Midbrain (tissue), 1 donor: ENCODE measurements at places on chromosomes 16 and 17.

DNA sequence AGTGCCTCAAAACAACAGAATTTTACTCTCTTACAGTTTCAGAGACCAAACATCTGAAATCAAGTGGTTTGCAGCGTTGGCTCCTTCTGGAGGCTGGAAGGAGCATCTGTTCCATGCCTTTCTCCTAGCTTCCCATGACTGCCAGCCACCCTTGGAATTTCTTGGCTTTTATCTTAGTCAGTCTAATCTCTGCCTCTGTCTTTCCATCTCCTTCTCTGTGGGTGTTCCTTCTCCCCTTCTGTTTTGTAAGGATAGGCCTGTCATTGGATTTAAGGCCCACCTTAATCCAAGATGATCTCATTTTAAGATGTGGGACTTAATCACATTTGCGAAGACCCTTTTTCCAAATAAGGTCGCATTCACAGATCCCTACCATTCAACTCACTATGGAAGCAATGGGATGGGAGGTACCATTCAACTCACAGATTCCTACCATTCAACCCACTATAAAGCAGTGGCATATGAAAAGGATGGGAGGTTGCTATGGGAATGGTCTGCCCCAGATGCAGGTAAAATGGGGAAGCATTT is 321.8 kb downstream of the WWOX start:
- no peak for DNase-seq

GRCh38 chr17:26773189-26774188 is 520.4 kb upstream of the WSB1 start:
- DNase-seq, result no peak

GRCh38 chr16:29302976-29303375 is 103.5 kb downstream of the NPIPB11 start:
- no peak for DNase-seq

GRCh38 chr16:79691007-79691406 is 90.5 kb upstream of the MAF start:
- no peak for DNase-seq

DNA sequence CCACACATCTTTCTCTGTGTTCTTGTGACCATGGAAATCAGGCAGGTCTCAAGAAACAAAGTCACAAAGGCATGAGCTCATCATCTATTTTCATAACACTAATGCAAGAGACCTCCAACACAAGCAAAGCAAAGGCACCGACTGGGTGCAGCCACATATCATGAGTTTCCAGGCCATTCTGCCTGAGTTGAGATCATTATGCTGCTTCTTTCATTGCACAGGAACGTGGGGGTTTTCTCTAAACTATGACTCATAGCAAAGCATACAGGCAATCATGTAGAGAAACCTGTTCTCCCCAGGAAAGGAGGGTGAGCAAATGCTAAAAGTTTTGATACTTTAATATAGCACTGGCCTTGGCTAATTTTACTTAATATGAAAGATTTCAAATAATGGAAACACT is 60.7 kb downstream of the GRIN2A start:
- DNase-seq, result no peak

DNA sequence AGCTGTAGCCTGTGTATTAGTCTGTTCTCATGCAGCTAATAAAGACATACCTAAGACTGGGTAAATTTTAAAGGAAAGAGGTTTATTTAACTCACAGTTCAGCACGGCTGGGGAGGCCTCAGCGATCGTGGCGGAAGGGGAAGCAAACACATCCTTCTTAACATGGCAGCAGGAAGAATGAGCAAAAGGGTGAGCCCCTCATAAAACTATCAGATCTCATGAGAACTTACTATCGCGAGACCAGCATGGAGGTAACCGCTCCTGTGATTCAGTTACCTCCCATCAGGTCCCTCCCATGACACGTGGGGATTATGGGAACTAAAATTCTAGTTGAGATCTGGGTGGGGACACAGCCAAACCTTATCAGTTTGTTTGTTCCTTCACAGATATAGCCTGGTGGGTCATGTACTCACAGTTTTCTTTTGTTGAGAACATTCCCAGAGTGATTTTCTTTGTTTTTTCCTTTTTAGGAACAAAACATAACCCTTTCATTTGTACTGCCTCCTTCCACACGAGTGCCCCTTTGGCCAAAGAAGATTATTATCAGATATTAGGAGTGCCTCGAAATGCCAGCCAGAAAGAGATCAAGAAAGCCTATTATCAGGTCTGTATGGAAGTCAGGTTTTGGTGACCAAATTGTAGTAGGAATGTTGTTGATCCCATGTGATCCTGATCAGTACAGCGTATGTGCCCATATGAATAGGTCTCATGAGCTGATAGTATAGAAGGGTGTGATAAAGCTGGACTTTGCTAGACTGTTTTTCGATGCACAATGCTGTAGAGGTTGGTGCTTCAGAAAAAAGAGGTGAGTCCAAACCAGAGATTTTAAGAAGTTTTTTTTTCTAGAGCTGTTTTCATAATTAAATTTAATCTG is 8.5 kb downstream of the DNAJA3 start:
- DNase-seq, result no peak

- DNase-seq, result no peak
Measured at GRCh38 chr16:27452569-27453493, 50.9 kb downstream of the IL21R start.

DNA sequence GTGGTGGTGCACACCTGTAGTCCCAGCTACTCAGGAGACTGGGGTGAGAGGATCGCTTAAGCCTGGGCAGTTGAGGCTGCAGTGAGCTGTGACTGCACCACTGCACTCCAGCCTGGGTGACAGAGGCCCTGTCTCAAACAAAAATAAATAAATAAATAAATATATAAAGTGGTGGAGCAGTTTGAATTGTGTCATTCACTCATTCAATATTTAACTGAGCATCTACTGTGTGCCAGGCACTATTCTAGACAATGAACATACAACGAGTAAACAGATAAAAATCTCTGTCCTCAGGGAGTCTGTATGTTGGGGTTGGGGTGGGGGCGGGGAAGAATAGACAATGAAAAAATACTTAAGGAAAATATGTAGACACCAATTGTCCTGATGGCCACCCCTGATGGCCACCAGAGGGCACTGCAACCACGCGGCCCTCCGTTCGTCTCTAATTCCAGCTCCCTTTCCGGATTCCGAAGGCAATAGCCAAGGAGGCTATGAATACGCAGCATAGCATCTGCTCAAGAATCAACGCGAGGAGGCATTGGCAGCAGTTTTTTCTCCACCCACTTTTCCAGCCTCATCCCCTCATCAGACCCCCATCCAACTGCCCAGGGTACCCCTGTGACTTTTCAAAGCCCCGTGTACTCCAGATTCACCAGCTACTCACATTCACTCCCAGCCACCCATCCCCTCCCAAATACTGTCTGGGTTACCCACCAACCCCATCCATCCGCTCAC is 21.4 kb downstream of the QPRT start:
- DNase-seq, result peak; percentile 36

DNA sequence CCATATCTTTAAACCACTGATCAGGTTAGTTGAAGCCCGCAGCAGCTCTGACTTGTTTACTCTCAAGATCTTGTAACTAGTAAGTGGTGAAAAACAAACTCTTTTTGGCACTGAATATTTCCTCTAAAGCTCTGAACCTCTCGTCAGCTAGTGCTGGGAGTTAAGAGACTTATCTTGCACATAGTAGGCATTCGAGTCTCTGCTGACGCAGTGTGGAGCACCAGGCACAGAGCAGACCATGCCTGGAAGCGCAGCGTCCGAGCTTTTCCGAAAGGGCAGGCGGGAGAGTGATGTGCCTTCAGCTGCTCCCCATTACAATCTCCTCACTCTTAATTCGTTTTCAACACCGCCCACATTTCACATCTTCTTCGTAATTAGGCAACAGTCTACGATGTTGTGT is 63.0 kb downstream of the SMG6 start:
- no peak for DNase-seq

- peak; percentile 86 for DNase-seq
Measured at GRCh38 chr16:75648265-75649076, 898 bp downstream of the TERF2IP start.

- DNase-seq, result no peak
Measured at GRCh38 chr17:81999587-81999975, 22.2 kb downstream of the ASPSCR1 start.

DNA sequence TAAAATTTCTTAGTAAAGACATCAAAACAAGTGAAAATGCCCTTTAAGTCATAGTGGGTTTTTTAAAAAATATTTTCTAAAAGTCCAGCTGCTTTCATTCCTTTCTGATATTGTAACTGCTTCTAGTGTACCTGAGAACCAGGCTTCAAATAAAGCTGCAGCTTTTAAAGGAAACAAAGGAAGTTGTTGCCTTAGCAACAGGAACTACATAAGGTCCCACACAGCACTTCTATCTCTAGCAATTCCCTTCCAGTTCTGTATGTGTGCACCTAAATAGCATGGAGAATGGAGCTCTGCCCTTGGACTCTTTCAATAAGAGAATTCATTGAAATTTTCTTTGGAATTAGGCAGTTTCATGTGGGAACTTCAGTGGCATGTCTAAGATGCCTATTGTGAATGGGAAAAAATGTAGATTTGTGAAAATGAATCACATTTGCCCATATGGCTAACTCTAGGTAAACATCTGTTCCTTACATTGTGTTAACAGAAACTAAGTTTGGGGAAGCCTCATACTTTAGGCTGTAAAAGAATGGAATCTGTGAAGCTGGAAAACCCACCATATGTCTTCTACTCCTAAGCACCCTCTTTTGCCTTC is 206.4 kb downstream of the KIF2B start:
- DNase-seq, result no peak

- no peak for DNase-seq
Measured at GRCh38 chr16:63157818-63158217, 1121.6 kb upstream of the CDH8 start.

DNA sequence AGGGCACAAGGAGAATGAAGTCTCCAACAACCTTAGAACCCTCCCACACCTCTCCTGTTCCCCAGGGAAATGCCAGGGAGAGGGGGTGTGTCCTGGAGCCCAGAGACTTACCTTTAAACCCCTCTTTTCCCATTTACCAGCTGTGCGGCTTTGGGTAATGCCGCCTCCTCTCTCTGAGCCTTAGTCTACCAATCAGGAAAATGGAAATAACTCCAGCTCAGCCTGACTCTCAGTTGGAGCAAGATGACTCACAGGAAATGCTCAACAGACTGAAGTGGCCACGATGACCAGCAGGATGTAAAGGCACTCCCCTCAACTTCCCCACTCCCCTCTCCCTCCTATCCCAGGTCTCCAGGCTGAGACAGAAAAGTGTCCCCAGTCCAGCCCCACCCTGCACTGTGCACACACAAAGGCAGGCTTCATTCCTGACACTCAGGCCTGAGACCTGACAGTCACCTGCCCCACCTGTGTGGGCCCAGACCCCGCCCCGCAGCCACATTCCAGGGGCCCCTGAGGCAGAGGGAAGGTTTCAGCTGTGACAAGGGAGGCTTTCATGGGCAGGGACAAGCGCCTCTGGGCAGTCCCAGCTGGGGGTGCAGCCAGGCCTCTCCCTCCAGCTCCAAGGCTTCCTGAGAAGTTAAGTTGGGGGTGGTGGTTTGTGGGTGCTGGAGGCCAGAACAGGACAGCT is 3.0 kb upstream of the KRT15 start:
- no peak for DNase-seq

GRCh38 chr16:57284209-57284951 is at the start of gene PLLP:
TSS of gene PLLP (minus strand) at chr16:57284672. CDS start at chr16:57284540, 132 bp downstream.
- peak; percentile 50 for DNase-seq

DNA sequence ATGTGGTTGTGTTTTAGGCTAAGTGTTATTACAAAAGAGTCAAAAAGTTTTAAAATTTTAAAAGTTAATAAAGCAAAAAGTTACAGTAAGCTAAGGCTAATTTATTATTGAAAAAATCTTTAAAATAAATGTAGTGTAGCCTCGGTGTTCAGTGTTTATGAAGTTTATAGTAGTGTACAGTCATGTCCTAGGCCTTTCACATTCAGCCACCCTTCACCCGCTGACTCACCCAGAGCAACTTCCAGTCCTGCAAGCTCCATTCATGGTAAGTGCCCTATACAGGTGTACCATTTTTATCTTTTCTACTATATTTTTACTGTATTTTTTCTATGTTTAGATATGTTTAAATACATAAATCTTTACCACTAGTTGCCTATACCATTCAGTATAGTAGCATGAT is 98.5 kb upstream of the RPRML start:
- DNase-seq, result no peak

- DNase-seq, result no peak
Measured at GRCh38 chr16:31344712-31345111, 10.3 kb upstream of the ITGAX start.

GRCh38 chr16:15055141-15056053 is 477 bp downstream of the NTAN1 start:
- peak; percentile 64 for DNase-seq

GRCh38 chr16:14629612-14629918 is 495 bp downstream of the PARN start:
- no peak for DNase-seq
